ENCODE measurements at places on chromosomes 11 and 22.
A peak's percentile ranks its signal among the peaks of the same experiment; 100 is the strongest.

GRCh38 chr22:47094861-47095330 lies 332.4 kb downstream of the TBC1D22A start:
- peak; percentile 40 for DNase-seq

- DNase-seq = no peak
Observed at GRCh38 chr11:61125310-61125684, 23.0 kb downstream of the CD5 start.

DNA sequence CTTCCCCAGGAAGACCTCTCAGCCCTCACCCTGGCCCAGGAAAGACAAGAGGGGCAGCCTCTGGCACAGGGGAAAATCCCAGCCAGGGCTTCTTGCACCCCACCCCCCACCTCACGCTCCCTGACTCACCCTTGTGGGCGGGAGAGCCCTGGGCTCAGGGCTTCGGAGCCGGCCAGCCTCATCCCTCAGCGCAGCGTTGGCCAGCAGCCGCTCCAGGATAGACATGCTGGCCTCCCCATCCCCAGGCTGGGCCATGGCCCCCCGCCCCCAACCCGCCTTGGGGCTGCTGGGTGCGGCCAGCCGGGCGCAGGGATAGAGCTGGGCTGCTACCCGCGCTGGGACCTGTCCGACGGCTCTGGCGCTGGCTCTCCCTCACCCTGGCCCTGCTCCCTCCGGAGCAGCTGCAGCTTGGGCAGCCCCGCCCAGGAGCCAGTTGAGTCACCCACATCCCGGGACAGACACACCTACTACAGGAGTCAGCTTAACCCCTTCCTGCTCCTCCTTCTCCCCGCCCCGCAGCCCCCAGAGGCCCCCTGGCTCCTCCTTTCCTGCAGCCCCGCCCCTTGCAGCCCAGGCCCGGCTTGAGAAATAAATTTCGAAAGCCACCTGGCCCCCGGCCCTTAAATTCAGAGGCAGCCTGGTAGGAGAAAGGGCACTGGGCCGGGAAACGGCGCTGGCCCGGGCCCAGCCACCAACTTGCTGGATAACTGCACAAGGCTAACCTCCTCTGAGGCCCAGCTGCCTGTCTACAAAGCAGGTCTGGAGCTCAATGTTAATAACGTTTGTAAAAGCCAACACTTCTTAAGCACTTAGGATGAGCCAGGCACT lies 13.4 kb downstream of the TNKS1BP1 start:
- DNase-seq = peak; percentile 89

DNA sequence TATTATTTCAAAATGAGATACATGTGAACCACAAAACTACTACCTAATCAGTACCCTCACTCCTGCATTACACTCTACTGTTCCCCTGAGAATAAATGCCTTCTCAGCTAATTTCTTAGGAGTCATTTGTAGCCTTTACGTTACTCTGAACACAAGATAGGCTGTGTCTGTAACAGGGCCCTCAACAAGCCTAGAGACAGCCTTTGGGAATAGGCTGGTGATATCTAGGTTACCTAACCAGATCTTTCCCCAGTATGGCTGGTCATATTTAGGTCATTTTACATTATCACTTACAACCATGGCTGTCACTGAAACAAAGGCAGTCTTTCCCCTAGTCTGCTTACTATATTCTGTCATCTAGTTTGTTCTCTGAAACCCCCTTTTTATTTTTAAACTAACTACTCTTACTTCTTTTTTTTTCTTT lies 14.2 kb downstream of the ATM start:
- DNase-seq = no peak

DNA sequence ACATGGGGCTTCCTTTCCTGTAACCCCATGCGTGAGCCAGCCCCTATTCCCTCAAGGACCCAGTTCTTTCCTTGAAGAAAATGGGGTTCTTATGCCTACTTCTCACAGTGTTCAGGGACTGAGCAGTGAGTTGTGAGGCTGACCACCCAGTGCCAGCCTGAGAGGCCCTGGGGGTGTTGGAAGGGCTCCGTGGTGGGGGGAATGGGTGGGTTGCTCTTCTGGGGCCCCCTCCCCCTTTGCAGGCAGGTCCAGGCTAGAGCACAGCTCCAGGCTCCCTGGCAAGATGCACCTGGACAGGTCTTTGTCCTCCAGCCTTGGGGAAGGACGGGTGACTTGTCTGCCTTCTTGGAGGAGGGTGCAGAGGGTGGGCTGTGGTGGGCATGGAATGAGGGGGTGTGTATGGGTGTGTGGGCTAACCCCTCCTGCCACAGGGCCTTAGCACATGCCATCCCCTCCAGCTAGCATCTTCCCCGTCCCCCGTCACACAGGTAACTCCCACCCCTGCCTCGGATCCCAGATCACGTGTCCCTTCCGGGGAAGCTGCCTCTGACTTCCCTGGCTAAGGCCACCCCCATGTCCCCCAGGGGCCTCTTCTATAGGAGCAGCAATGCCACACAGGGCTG lies 64.6 kb downstream of the MYEOV start:
- DNase-seq = no peak

GRCh38 chr11:102577182-102577581 lies 46.6 kb upstream of the MMP7 start:
- no peak for DNase-seq

- no peak for DNase-seq
Observed at GRCh38 chr11:92128026-92128425, 96.6 kb upstream of the FAT3 start.

GRCh38 chr11:13118650-13119049 lies 109.5 kb downstream of the RASSF10 start:
- no peak for DNase-seq

DNA sequence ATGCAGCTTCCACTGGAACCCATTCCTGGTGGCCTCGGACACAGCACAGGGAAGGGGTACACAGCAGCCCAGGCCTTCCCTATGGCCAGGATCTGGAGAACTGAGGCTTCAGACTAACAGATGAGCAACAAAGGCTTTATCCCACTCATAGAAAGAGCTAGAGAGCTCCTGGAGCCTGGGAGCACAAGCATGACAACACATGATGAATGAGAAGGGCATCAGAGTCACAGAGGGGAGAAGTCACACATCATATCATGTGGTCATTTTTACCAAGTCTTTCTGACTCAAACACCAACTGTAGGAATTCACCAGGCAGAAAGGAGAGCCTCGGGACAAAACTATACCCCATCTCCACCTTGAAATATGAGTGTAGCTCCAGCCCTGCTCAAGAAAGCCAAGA lies 43.2 kb downstream of the NRXN2 start:
- DNase-seq = no peak

DNA sequence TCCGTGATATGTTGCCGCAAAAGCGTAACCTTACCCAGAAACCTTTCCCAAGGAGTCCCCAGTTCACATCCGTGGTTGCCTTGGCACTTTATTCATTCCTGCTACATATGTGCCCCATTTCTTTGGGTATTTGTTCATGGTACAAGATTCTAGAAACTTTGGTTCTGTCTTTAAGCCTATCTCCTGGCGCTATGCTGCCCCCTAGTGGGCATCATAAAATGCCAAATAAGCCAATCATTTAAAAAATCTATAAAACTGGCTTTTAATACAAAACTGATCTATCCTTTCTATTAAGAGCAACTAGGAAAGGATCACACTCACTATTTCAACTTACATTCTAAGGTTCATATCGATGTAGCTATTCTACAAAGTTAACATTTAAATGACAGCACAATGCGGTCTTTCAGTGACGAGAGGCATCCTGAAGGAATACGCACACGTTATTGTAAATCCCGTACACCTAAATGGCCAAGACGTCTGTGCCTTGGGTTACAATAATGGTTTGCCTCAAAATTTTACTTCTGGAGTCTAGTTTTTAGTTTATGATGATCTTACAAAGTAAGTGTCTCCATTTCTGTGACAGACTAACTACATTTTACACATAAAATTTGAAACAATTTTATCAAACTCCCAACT lies 16.2 kb downstream of the PIWIL3 start:
- DNase-seq = peak; percentile 76

GRCh38 chr11:73590991-73591390 lies 6.9 kb downstream of the FAM168A start:
- DNase-seq = no peak

DNA sequence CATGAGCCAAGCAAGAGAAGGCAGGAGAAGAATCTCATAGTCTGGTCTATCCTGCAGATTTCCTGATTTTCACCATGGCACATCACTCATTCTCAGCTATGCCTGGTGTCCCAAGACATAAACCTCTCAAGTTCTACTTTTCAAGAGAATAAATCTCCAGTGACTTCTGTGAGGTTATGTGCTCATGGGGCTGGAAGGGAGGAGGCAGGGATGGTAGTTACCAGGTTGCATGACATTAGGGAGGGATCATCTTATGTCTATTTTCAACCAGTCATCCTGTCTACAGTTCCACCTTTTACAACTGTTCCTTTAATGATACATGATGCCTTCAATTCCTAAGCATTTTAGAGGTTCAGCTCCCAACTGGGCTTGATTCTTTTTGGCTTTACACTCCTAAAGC lies 297.7 kb downstream of the SOX6 start:
- no peak for DNase-seq

GRCh38 chr11:62081378-62082291 lies 42.2 kb upstream of the INCENP start:
- DNase-seq = peak; percentile 90

DNA sequence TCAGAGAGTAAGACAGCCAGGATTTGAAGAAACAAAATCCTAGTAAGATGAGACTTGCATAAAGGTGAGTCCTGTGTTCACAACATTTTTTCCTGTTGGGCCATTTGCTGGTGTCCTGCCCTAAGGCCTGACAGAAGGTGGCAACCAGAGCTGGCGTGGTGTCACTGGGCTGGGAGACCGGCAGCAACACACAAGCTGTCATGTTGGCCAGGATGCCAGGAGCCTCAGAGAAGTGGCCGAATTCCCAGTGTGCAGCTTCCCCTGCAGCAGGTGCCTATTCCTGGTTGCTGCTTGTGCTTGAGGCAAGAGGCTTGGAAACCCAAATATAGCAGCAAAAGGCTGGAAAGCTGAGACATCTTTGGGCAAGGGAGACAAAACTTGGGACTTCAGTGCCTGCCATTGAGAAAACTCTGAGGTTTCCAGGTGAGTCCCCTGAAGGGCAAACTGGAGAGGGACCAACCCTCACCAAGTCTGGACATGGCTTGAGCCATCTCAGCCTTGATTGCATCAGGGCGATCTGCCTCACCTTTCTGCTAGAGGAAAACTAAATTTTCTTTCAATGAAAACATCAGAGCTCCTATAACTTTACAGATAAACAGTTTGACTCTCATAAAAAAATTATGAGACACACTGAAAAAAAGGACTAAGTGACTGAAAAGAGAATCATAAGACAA lies 25.9 kb downstream of the ALG12 start:
- no peak for DNase-seq

DNA sequence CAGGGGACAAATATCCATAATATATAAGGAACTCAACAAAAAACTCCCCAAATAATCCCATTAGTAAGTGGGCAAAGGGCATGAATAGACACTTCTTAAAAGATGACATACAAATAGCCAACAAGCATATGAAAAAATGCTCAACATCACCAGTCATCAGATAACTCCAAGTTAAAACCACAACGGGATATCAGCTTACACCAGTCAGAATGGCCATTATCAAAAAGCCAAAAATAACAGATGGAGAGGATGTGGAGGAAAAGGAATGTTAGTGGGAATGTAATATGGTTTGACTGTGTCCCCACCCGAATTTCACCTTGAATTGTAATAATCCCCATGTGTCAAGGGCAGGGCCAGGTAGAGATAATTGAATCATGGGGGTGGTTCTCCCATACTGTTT lies 350.1 kb downstream of the GUCY1A2 start:
- no peak for DNase-seq

DNA sequence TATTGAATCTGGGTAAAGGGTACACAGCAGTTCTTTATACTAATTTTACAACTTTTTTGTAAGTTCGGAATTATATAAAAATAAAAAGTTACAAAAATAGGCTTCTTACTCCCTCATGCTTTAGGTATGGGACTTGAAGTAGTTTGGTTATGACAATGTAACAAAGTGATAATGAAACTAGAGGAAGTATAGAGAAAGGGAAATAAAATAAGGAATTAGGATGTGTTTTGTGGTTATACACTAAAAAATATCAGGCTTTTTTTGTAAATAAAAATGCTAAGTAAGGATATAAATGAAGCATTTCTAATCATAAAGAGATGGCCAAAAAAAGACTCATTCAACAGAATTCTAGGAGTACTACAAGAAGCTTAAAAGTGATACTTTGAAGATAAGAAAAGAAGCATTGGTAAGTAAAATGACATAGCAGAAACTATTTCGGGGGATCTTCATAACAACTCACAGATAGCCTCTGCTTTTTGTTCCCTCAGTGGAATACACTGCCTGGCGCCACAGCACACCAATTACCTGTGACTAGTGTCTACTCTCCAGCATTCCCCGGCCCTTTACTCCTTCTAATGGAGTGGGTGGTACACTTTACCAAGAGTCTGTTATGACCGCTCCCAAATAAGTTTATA lies 322.7 kb upstream of the PITPNB start:
- DNase-seq = no peak

- DNase-seq = no peak
Observed at GRCh38 chr11:74278721-74279161, 32.7 kb downstream of the P4HA3 start.

GRCh38 chr11:126305699-126306098 lies 1.8 kb downstream of the DCPS start:
- DNase-seq = peak; percentile 52

GRCh38 chr11:129115652-129116586 lies 76.2 kb downstream of the ARHGAP32 start:
- DNase-seq = no peak

GRCh38 chr11:104897891-104898684 lies at the start of gene CASP12:
Gene CASP12, minus strand, starts transcription at chr11:104898460.
- no peak for DNase-seq

- peak; percentile 85 for DNase-seq
Observed at GRCh38 chr22:40044870-40045834, 50.4 kb downstream of the FAM83F start.

DNA sequence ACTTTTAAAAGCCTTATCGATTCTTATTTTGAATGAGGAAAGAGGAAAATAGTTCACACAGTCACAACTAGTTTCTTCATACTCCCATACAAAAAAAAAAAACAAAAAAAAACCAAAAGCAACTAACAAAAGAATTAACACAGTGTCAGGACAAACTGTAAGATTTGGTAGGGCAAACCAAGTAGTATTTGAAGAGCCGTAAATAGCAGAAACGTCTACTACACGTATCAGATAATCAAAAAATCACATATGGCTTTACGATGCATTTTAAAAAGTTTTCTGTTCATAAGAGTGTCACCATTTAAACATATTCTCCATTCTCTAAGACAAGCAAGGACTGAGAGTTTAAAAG lies 2.3 kb downstream of the PICALM start:
- DNase-seq = no peak

All from activated CD4-positive, alpha-beta T cell treated with anti-CD3 and anti-CD28 coated beads for 36 hours (primary cell).